ENCODE measurements at places on chromosomes 16 and 17.

GRCh38 chr17:2089021-2089422 is 34.1 kb downstream of the HIC1 start:
- DNase-seq: no peak

DNA sequence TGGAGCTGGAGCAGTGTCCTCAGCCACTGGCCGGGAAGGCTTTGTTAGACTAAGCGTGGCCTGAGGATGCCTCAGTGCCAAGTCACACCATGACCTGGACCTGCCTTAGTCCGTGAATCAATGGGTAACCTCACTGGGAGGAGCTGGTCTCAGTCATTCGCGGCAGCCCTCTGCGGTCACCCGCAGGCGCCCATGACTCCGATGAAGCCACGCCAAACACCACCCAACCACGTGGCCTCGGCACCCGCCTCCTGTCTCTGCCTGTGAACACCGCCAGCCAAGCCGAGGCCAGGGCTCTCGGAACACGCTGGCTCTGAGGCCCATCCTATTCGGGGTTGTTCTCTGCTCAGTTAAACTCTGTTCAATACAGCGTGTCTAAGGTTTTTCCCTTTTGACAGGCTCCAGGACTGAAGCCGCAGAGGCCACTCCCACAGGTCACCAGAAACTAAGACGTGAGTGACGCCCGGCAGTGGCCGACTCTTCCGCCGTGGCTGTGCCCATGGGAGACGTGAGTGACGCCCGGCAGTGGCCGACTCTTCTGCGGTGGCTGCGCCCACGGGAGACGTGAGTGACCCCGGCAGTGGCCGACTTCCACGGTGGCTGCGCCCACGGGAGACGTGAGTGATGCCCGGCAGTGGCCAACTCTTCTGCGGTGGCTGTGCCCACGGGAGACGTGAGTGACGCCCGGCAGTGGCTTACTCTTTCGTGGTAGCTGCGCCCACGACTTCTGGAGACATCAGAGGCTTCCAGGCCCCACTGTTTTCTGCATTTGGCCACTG is 16.8 kb upstream of the PABPN1L start:
- DNase-seq: no peak

GRCh38 chr17:76902476-76902875 is 34.3 kb downstream of the MGAT5B start:
- DNase-seq: no peak

GRCh38 chr17:1203111-1203966 is 23.6 kb upstream of the ABR start:
- DNase-seq: no peak

All from stimulated activated CD8-positive, alpha-beta memory T cell treated with anti-CD3 and anti-CD28 coated beads, Interleukin-4, amount 100 ng/mL, for 1 hour (primary cell).